MCF 10A (cell line): ENCODE measurements at places on chromosomes 12 and 14. TPM values are rescaled to one million over a fixed set of nuclear protein-coding genes. Genes with fewer than 3 reads are reported as not detected.

C14orf93 gene
- 6.1 and 7.1 TPM in 2 replicates for total RNA-seq

LRFN5 gene
- not detected in 2 replicates for total RNA-seq

SLC38A4 gene
- 0.12 TPM in 1 of 2 replicates, not detected in the other for total RNA-seq

- H3K27ac ChIP-seq, result no peak overlapping the region
- DNase-seq, result no peak
- no peaks in the 10 kb centered on the region for H3K4me1 ChIP-seq
- no peaks in the 10 kb centered on the region for H3K27me3 ChIP-seq
Measured at GRCh38 chr12:96605684-96606083, 116.3 kb downstream of the CFAP54 start.

DNA sequence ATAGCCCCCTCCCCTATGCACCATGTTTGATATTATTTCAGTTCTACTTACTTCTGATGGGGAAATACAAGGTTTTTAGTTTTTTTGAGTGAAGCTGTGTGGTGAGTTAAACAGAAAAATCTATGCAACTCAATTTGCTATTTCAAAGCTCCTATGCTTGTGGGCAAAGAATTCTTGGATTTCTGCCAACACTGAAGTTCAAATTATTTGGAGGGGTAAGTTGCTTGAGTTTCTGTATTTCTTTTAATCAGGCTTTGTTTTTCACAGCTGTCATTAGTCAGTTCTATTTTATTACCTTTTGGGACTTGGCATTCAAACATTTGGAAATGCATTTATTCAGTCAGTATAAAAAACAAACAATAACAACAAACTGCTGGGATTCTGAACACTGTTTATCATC is 407.5 kb upstream of the MGAT4C start:
- DNase-seq, result peak; percentile 30
- no peak overlapping the region for H3K27ac ChIP-seq
- no peaks in the 10 kb centered on the region for H3K36me3 ChIP-seq
- no peak overlapping the region for H3K4me3 ChIP-seq

DNA sequence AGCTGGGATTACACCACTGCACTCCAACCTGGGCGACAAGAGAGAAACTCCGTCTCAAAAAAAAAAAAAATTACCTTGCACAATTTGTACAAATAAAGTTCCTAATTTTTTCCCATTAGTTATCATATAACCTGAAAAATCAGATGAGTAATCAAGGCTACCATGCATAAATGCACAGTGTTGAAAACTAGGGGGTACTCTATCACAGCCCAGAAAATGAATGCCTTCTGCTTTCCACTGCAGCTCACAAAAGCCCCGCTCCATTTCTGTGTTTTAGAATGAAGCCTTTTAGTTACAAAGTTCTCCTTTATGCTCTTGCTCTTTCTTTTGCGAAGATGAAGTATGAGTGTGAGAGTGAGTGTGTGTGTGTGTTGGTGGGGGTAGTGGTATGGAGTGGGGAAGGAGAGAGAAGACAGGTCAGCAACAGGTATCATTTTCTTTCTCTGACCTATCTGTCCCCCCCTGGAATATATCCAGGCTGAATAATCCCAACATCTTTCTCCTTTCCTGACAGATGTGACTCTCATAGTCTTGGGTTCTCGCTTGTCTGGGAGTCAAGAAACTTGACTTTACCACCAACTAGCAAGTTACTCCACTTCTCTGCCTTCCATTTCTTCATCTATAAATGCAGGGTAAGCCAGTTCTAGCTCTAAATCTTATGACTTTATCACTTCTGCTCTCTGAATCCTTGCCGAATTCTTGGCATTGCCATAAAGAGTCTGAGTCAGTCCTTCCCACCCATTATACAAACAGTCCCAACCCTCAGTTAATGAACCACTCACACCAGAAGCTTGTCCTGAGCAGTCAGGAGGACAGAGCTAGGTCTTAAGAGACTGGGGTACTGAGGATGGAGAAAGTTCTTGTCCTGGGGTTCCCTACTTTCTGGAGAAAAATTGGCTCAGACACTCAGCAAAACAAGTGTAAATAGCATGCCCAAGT is 16.1 kb downstream of the BIN2 start:
- peak overlapping the region; percentile 9 for H3K4me3 ChIP-seq
- H3K27me3 ChIP-seq, result no peaks in the 10 kb centered on the region
- H3K36me3 ChIP-seq, result no peaks in the 10 kb centered on the region
- peak; percentile 74 for DNase-seq
- peak overlapping the region; percentile 14 for H3K27ac ChIP-seq
- peaks cover 14% of the 10 kb centered on the region for H3K4me1 ChIP-seq

DNA sequence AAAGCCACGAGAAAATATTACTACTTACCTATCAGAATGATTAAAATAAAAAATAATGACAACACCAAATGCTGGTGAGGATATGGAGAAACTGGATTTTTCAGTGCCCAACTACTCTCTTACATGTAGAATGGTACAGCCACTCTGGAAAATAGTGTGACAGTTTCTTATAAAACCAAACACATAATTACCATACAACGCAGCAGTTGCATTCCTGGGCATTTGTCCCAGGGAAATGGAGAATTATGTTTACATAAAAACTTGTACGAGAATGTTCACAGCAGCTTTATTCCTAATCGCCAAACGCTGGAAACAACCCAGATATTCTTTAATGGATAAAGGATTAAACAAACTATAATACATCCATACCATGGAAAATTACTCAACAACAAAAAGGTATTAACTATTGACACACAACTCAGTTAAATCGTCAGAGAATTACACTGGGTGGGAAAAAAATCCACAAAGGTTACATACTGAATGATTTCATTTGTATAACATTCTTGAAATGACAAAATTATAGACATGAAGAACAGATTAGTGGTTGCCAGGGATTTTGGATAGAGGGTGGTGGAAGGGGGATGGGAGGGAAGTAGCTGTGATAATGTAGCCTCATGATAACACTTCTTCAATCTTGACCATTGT is 35.4 kb downstream of the TAOK3 start:
- H3K27ac ChIP-seq, result no peak overlapping the region
- H3K36me3 ChIP-seq, result no peaks in the 10 kb centered on the region
- no peak for DNase-seq
- no peaks in the 10 kb centered on the region for H3K4me1 ChIP-seq
- no peak overlapping the region for H3K4me3 ChIP-seq
- H3K27me3 ChIP-seq, result no peaks in the 10 kb centered on the region

GRCh38 chr14:83873669-83874068 is 1656.3 kb upstream of the FLRT2 start:
- H3K4me3 ChIP-seq, result no peak overlapping the region
- no peak overlapping the region for H3K27ac ChIP-seq
- H3K36me3 ChIP-seq, result no peaks in the 10 kb centered on the region

DNA sequence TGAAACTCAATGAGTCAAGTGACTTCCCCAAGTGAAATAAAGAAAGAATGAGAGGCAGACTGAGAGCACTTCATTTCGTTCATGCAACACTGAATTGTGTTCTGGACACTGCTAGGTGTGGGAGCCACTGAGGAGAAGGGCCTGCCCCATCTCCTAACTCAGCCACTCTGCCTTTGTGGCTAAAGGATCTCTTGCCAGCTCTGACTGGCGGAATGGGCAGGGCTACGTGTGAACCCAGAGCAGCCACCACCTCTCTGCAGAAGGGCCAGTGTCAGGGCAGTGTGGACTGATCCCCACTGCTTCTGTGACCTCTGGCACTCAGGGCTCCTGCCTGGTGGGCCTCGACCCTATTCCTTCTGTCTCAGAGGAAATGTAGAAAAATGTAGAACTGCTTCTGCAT is 46.5 kb upstream of the GZMB start:
- DNase-seq, result no peak
- peaks cover 5% of the 10 kb centered on the region for H3K4me1 ChIP-seq
- H3K36me3 ChIP-seq, result no peaks in the 10 kb centered on the region
- H3K27me3 ChIP-seq, result peaks cover 70% of the 10 kb centered on the region
- no peak overlapping the region for H3K4me3 ChIP-seq

DNA sequence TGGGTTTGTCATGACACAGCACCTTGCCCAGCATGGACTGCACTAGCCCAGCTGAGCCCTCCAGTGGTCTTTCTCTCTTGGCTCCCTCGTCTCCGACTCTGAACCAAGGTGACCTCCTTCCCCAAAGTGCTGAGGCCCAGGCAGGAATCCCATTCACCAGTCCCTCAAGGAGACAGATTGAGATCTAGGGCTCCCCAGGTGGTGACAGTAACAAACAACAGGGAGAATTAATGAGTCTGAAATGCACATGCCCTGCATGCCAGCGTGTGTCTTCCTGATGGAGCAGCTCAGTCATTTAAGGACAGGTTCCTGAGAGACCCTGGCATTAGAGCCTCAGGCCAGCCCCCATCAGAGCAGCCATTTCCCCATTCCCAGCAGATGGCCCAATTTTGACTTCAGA is 51.4 kb upstream of the OAS1 start:
- no peaks in the 10 kb centered on the region for H3K36me3 ChIP-seq
- H3K4me1 ChIP-seq, result no peaks in the 10 kb centered on the region
- peaks cover 76% of the 10 kb centered on the region for H3K27me3 ChIP-seq
- H3K27ac ChIP-seq, result no peak overlapping the region
- peak; percentile 44 for DNase-seq
